ENCODE measurements at places on chromosomes 11 and 22. TPM values are rescaled to one million over a fixed set of nuclear protein-coding genes. Genes with fewer than 3 reads are reported as not detected.

DNA sequence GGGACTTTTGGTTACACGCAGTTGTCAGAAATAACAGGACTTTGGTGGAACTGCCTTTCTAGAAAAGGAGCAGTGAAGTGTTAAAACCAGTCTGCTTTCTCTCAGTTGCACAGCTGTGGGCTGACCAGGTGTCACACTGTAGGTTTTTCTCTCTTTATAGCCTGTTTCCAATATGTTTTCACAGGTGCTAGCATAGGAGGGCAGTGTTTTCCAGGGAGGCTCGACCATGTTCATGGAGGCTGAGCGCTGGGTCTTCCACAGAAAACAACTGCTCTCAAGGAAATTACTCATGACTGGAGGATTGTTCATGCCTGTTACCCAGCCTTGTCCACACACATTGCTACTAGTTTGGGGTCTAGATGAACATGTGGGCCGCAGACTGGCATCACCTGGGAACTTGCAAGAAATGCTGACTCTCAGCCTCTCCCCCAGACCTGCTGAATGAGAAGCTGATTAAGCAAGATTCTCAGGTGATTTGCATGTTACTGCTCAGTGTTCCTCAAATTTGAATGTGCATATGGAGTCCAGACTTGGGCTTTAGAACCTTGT, 157.7 kb downstream of the MAML2 start:
- no peak for DNase-seq

- DNase-seq: no peak
These were observed 208.1 kb downstream of the DBX1 start for GRCh38 chr11:19952116-19952605.

The SPDYC gene
- not detected for total RNA-seq

The B3GAT1 gene
- 0.27 TPM for total RNA-seq

The FIBIN gene
- total RNA-seq: not detected

The SPON1 gene
- total RNA-seq: 0.16 TPM

The APOA5 gene
- not detected for total RNA-seq

Data from activated T-helper 2 cell treated with anti-CD3 and anti-CD28 coated beads, Interferon-gamma antibody, Interleukin-2, Interleukin-4, amounts not matched to agents 10 μg/mL and 5 μg/mL and 100 μg/mL, durations not matched to agents 14 hours and 24 hours and 36 hours (primary cell).